Psoas muscle (tissue), 8 donors: ENCODE measurements at places on chromosomes 12 and 14.

- DNase-seq, result no peak
Observed at GRCh38 chr12:77248036-77248435, 182.7 kb upstream of the E2F7 start.

GRCh38 chr12:109640961-109641360 lies 67.4 kb downstream of the MVK start:
- DNase-seq, result no peak

DNA sequence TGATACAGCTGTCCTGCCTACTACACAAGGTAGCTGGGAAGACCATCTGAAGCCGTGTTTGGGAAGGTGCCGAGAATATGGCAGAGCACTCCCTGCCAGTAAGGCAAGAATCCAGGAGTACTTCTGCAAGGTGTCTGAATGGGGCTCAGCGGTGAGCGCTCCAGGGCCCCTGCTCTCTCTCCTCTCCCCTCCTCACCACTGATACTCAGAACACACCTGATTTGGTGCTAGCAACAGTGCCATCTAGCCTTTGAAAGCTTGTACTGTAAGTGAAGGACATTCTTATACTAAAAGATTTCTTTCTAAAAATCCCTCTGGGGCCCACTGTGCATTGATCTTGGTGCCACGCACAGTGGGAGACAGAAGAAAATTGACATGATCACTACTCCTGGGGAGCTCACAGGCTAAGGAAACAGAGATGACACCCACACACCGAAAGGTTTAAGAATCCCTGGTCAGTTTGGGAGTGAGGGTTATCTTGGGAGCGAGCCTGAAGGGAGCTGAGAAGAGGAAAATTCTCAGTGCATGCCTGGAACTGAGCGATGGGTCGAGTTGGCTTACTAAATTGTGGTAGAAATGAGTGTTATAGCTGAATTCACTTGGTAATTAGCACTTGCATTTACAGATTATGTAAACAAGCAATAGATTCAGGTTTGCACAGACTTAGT lies 216.9 kb downstream of the NTF3 start:
- no peak for DNase-seq

- no peak for DNase-seq
Observed at GRCh38 chr12:106288101-106288493, 14.4 kb upstream of the TCP11L2 start.

DNA sequence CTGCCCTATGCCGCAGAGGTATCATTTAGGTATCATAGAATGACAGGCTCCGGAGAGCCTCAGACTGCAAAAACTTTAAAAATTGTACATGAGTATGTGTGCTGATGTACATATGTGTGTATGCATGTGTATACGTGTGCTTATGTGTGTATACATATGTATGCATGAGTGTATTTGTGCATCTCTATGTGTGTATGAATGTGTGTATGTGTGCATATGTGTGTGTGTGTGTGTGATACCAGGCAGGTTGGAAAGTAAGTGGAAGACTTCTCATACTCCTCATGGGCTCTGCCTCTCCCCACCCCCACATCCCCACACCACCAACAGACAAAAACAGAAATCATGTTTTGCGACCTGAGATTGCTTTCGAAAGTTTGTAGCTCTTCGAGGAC lies 621 bp upstream of the TMEM117 start:
- no peak for DNase-seq
